ENCODE measurements at places on chromosomes 16 and 17.

GRCh38 chr17:79651761-79652160, 40.9 kb upstream of the RBFOX3 start:
- H3K4me1 ChIP-seq: no peaks in the 10 kb centered on the region
- no peak overlapping the region for H3K27ac ChIP-seq
- H3K4me3 ChIP-seq: no peak overlapping the region
- DNase-seq: no peak
- no peaks in the 10 kb centered on the region for H3K36me3 ChIP-seq

DNA sequence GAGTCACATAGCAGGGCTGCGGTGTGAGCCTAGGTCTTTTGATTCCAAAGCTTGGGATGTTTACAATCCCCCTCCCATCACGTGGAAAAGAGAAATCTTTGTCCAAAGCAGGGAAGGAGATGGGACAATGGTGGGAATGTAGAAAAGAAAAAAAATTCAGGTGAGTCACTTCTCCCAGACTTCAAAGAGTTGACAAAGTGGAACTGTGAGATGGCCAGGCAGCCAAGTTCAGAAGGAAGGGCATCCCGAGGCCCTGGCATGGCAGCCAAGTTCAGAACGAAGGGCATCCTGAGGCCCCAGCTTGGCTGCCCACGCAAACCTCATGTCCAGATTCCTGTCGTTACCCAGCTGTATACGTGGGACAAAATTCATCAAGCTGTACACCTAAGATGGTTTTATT, 47.5 kb downstream of the FOXL1 start:
- DNase-seq: no peak
- peaks cover 7% of the 10 kb centered on the region for H3K4me1 ChIP-seq
- H3K36me3 ChIP-seq: no peaks in the 10 kb centered on the region
- H3K27me3 ChIP-seq: no peaks in the 10 kb centered on the region
- H3K27ac ChIP-seq: no peak overlapping the region

- no peaks in the 10 kb centered on the region for H3K36me3 ChIP-seq
- no peaks in the 10 kb centered on the region for H3K4me1 ChIP-seq
- peak overlapping the region; percentile 23 for H3K4me3 ChIP-seq
Observed at GRCh38 chr17:55845385-55845784, 94.5 kb downstream of the PCTP start.

- H3K27ac ChIP-seq: no peak overlapping the region
- no peaks in the 10 kb centered on the region for H3K27me3 ChIP-seq
- no peak for DNase-seq
- H3K4me3 ChIP-seq: no peak overlapping the region
- H3K4me1 ChIP-seq: no peaks in the 10 kb centered on the region
Observed at GRCh38 chr17:65848751-65849150, 287.3 kb upstream of the AXIN2 start.

GRCh38 chr17:50559674-50560184, 786 bp upstream of the CACNA1G start:
- peaks cover 54% of the 10 kb centered on the region for H3K27me3 ChIP-seq
- H3K4me1 ChIP-seq: peaks cover 20% of the 10 kb centered on the region
- no peak overlapping the region for H3K27ac ChIP-seq
- peak overlapping the region; percentile 42 for H3K4me3 ChIP-seq
- H3K36me3 ChIP-seq: no peaks in the 10 kb centered on the region

DNA sequence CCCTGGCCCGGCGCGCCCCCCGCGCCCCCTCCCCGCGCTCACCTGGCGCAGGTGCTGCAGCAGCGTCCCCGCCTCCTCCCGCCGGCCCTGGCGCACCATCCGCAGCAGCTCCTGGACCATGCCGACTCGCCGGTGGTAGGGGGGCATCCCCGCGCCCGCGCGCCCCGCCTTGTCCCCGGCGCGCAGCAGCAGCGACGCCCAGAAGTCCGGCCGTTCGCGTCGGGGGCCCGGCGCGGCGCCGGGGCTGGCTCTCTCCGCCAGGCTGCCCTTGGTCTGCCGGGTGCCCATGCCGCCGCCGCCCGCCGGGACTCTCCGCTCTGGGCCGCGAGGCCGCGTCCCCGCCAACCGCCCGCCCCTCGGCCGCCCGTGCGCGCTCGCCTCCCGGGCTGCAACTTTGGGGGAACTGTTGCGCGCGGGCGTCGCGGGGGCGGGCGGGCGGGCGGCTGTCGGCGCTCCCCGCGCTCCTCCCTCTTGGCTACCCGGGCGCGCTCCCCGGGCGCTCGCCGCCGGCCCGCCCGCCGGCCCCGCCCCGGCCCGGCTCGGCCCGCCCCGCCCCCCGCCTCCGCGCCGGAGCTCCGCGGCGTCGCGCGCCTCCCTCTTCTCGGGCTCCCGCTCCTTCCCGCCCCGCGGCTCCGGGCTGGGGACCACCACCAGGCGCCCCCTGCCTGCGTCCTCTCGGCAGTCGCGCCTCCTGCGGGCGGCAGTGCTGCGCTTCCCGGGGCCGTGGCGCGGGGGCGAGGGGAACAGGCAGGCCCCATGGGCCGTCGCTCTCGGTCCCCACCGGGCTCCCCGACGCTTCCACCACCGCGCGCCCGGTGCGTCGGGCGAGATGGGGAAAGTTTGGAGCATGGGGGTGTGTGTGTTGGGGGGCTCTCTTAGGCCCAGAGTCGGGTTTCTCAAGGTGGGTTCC, at the start of gene LRRC75A:
Gene LRRC75A (minus strand): TSS at position 491 of the 910 bp plus-strand sequence. CDS start 203 bp downstream, at position 288.
- H3K27me3 ChIP-seq: peaks cover 26% of the 10 kb centered on the region
- H3K4me1 ChIP-seq: peaks cover 3% of the 10 kb centered on the region
- no peak within 1 kb of the TSS for H3K27ac ChIP-seq

DNA sequence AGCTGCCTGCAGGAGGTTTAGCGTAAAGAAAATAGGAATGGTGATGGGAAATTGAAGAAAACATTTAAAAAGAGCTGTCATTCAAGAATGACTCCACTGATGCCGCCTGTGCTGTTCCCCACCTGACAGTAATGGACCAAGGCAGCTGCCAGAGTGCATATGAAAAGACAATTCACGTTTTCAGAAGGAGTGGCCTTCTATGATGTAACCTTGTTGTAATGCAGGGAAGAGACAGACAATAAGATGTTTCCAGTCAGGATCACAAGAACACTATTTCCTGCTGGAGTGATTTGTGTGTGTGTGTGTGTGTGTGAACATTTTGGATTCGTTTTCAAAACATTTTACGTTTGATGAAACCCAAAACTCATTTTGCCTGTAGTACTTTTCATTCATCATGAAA, 203.7 kb downstream of the LGALS9B start:
- H3K36me3 ChIP-seq: peaks cover 9% of the 10 kb centered on the region
- no peak overlapping the region for H3K4me3 ChIP-seq
- no peak overlapping the region for H3K27ac ChIP-seq

- DNase-seq: no peak
- peaks cover 3% of the 10 kb centered on the region for H3K4me1 ChIP-seq
- H3K27me3 ChIP-seq: no peaks in the 10 kb centered on the region
- no peaks in the 10 kb centered on the region for H3K36me3 ChIP-seq
- peak overlapping the region; percentile 99 for H3K27ac ChIP-seq
- H3K4me3 ChIP-seq: peak overlapping the region; percentile 96
Observed at GRCh38 chr17:2511138-2511461, 588 bp downstream of the METTL16 start.

GRCh38 chr16:80299416-80299815, 241.4 kb upstream of the DYNLRB2 start:
- H3K4me1 ChIP-seq: peaks cover 32% of the 10 kb centered on the region
- no peak overlapping the region for H3K4me3 ChIP-seq
- no peaks in the 10 kb centered on the region for H3K36me3 ChIP-seq
- DNase-seq: peak; percentile 16

DNA sequence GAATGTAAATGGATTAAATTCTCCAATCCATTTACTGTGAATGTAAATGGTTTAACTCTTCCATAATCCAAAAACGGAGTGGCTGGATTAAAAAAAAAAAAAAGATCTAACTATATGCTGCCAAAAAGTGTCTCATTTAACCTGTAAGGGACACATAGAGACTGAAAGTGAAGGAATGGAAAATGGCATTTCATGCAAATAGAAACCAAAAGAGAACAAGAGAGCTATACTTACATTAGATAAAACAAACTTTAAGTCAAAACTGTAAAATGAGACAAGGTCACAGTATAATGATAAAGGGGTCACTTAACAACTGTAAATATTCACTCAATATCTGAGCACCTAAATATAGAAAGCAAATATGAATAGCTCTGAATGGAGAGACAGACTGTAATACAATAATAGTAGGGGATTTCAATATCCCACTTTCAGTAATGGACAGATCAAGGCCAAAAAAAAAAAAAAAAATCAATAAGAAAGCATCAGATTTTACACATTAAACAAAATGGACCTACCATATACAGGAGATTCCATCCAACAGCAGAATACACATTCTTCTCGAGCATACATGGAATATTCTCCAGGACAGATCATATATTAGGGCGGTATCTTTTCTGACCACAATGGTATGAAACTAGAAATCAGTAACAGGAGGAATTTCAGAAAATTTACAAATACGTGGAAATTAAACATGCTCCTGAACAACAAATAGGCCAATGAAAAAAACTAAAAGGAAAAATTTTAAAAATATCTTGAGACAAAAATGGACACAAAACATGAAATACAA, 36.4 kb downstream of the CDR2 start:
- H3K4me1 ChIP-seq: no peaks in the 10 kb centered on the region
- no peaks in the 10 kb centered on the region for H3K27me3 ChIP-seq
- no peak overlapping the region for H3K4me3 ChIP-seq
- no peak for DNase-seq

DNA sequence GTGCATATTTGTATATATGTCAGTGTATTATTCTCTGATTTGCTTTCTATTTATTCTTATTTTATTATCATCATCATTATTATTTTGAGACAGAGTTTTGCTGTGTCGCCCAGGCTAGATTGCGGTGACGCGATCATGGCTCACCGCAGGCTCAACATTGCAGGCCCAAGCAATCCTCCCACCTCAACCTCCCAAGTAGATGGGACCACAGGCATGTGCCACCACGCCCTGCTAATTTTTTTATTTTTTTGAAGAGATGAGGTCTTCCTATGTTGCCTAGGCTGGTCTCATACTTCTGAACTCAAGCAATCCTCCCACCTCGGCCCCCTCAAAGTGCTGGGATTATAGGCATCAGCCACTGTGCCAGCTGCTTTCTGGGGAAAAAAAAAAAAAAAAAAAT, 8.4 kb upstream of the ARHGAP17 start:
- no peaks in the 10 kb centered on the region for H3K36me3 ChIP-seq
- no peak overlapping the region for H3K4me3 ChIP-seq
- H3K27me3 ChIP-seq: no peaks in the 10 kb centered on the region
- DNase-seq: no peak
- H3K27ac ChIP-seq: no peak overlapping the region

DNA sequence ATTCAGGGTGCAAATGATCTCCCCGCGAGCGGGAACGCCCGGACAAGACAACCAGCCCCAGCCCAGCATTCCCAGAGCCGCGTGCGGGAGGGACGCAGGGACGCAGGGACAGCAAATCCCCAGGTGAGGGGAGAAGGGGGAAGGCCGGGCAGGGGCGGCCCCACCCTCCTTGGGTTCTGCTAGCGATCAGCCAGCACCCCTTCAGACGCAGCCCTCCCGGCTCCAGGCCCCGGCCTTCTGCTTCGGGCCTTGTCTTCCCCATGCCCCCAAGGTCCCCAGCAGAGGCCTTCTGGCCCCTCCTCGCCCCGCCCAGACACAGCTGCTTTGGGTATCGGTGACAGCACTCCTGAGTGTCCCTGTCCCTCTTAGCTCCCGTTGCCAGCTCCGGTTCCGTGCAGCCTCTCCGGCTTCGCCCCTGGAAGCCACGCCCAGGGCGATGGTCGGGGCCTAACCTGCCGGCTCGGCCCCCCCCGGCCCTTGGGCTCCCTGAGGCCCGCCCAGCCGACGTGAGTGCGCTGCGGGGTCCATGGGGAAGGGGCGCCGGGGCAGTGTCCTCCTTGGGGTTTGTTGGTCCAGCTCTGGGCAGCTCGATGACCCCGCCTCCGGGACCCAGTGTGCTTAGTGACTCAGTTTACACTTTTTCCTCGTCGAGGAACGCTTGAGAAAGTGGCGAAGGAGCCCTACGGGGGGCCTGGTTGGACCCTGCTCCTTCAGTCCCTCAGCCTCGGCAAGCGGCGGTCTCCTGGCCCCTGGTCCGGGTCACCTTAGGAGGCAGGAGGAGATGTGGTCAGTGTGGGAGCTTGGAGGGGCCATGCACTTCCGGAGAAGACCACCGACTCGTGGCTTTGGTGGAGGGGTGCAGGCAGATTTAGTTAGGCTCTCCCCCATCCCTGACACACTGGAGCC, 50.5 kb upstream of the AMZ2 start:
- peaks cover 67% of the 10 kb centered on the region for H3K27me3 ChIP-seq
- no peak overlapping the region for H3K27ac ChIP-seq
- DNase-seq: no peak
- H3K4me1 ChIP-seq: peaks cover 5% of the 10 kb centered on the region

DNA sequence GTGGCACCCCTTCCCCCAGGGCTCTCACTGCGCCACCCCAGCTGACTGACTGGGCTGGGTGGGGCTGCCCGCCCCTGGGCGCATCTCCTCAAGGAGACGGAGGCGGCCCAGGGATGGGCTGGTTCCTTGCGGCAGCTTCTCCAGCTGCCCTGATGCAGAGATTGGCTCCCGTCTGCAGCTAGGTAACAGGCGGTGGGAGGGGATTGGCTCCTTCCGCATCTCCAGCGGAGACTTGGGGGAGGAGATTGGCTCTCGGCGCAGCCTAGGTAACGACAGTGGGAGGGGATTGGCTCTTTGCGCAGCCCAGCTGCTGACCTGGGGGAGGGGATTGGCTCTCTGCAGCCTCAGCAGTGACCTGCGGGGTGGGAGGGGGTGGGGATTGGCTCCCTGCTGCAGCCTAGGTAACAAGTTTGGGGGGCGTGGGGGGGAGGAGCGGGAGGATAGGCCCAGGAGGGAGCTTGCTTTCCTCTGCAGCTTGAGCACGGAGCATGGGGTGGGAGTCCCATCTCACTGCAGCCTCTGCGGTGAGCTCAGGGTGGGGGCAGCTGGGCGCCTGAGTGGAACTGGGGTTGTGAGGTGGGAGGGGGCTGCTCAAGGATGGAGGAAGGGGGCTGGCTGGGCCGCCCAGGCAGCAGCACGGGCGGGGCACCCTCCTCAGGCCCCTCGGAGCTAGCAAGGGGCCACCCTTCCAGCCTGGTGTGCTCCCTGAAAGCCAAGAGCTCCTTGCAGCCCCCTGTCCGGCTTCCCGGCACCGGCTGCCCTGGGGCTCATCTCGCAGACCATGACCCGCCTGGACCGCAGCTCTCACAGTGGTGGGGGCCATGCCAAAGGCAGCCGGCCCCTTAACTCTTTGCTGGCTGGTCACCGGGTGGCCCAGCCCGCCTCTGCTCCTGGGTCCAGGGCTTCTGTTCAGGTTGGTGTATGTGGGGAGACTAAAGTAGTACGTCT, 6.4 kb downstream of the NFE2L1 start:
- H3K36me3 ChIP-seq: peaks cover 29% of the 10 kb centered on the region
- H3K27me3 ChIP-seq: no peaks in the 10 kb centered on the region
- H3K4me1 ChIP-seq: peaks cover 56% of the 10 kb centered on the region
- H3K4me3 ChIP-seq: no peak overlapping the region

GRCh38 chr16:88599825-88600538, 29.8 kb downstream of the ZC3H18 start:
- H3K36me3 ChIP-seq: peaks cover 32% of the 10 kb centered on the region
- no peak overlapping the region for H3K4me3 ChIP-seq
- H3K27me3 ChIP-seq: no peaks in the 10 kb centered on the region
- no peak overlapping the region for H3K27ac ChIP-seq

Measured in astrocyte (in vitro differentiated cells and primary cell).